Ascending aorta (tissue), 2 donors: ENCODE measurements at places on chromosomes 2 and 18.
A peak's percentile ranks its signal among the peaks of the same experiment; 100 is the strongest.

DNA sequence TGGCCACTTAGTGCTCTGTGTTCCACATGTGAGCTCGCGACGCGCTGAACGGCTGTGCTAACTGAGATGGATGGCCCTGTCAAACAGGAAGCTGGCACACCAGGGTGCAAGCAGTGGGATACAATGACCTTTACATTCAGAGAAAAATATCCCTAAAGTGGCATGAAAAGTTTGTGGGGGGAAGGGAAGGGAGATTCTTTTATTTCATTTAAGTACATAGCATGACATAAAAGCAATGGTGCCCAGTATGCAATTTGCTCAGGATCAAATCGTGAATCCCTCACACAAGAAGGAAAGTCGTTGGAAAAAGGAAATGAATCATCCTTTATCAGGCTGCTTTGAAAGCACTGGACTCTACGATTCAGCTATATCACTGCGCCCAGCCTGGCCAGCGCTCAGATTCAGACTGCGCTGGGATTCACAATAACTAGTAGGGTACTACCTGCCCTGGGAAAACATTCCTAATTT lies 26.0 kb downstream of the SATB2 start:
- no peak for DNase-seq

DNA sequence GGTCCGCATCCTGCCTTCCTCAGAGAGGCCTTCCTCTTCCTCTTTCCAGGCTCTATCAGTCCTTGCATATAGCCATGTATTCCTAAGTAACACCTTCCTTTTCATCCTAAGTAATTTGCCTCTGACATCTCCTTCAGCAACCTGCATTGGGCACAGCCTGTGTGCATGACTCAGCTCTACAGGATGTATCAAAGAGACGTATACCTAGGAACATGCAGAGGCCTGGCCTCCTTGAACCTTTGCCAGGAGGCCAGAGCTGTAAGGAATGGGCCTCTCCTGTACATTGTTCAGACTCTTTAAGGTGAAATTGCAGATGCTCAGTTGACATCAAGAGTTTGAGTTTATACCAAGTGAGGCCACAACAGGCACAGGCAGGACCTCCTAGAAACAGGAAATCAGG lies 76.0 kb upstream of the CELF4 start:
- no peak for DNase-seq

DNA sequence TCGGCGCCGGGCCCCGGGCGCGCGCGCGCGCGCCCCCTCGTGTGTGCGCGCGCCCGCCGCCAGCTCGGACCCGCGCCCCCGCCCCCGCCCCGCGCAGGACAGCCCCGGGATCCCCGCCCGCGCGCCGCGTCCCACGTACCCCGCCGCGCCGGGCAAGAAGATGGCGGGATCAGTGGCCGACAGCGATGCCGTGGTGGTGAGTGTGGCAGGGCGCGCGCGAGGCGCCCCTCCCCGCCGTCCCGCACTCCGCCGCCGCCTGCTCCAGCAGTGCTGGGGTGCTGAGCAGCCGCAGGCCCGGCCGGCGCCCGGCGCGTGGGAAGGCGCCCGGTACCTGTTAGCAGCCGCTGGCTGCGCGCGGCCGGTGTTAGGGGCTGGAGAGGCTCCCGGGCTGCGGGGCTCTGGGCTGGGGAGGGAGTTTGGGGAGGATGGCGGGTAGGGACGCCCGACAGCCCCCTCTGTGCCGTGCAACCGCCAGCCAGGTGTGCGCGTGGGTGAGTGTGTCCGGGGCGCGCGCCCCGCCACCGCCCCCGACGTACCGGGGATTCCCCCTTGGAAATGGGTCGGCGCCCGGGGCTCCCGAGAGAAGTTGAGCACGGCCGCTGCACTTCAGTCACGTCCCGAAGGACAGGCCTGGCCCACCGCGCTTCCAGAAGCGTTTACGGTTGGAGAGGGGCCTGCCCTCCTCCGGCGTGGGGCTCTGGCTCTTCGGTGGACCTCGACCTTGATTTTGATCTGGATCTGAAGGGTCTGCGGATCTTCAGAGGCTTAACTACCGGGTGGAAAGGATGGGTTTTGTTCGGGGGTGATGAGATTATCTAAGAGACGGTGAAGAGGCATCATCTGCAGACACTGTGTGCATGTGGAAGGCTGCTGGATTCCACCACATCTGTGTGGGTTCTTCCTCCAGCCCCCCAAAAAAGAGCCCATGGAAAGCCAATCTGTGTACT lies 697 bp downstream of the LGALSL start:
- peak; percentile 78 for DNase-seq

DNA sequence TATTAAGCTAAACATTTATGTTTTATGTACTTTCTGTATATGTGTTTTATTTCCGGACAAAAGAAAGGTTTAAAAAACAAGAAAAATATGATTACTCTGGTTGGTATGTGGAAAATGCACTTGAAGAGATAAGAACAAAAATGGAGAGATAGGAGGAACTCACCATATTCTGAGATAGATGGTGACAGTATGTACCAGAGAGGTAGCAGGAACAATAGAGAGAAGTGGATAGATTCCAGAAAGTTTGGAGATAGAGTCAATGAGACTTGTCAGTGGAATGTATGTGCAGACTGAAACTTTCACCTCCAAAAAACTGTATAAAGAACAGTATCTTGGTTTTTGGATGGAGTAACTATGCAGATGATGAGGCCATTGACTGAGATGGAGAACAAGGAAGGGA lies 105.6 kb upstream of the FSHR start:
- DNase-seq: no peak

GRCh38 chr2:143140864-143141661 lies 11.8 kb downstream of the ARHGAP15 start:
- no peak for DNase-seq

DNA sequence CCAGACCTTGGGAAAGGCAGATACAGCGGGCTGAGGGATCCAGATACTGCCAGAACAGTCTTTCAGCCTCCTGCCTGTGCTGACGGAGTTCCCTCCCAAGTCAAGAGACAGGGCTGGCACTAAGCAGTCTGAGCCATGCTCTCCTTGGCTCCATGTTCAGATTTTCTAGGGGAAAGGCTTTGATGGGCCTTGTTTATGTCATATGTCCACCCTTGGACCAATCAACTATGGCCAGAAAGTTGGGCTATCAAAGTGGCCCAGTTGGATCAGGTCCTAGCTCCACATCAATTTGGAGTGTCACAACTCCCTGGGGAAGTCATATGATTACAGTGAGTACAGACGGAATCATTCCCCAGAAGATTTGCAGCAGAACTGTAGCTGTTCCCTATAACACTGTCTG lies 152.0 kb downstream of the GREB1L start:
- no peak for DNase-seq

DNA sequence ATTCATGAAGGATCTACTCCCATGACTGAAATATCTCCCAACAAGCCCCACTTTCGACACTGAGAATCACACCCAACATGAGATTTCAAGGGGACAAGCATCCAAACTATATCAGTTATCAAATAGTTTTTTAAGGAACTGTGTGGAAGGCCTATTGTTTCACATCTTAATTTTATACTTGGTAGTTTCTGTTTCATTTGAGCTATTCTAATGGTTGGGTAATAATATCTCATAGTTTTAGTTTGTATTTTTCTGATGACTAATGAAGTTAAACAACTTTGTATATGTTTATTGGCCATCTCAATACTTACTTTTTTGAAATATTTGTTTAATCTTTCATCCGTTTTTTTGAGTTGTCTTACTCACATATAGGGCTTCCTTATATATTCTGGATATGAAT lies 135.0 kb downstream of the SCG2 start:
- DNase-seq: no peak

GRCh38 chr2:168314236-168314635 lies 66.8 kb upstream of the STK39 start:
- DNase-seq: no peak

DNA sequence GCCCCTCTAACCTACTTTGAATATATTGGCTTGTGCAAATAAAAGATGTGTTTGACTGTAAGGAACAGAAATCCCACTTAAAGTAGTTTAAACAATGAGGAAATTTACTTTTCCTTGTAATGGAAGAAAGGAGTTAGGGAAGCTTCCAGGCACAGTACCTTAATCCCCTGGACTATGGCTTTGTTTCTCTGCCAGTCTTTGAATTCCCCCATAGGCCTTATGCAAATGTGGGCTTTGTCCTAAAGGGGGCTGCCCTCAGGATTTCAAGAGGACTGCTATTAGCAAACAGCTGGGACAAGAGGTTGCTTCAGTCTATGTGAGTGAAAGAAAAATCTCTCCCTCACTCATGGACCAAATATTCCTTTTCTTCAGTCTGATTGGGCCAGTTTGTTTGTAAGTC lies 255.1 kb upstream of the THSD7B start:
- DNase-seq: no peak

DNA sequence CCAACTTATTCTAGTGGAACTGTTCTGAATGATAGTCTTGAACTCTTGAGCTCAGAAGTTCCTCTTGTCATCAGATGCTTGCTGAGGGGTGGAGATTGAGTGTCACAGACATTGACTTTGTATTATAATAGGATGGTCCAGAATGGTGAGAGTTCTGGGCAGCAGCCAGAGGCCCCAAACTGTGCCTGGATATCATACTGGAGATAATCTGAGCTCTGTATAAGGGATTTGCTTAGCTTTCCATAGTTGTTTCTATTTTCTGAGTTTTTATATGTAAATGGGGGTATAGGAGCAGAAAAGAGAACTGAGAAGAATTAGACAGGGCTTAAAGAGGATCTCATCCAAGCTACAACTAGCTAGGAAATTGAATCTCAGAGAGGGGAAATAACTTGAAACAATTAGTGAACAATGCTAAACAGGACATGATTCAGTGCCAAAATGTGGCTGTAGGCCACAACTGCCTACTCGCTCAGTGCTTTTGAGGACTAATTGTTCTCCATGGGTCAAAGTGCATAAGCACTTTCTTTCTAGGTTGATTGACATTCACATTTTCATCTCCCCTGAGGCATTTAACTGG lies 10.1 kb upstream of the LCLAT1 start:
- no peak for DNase-seq

DNA sequence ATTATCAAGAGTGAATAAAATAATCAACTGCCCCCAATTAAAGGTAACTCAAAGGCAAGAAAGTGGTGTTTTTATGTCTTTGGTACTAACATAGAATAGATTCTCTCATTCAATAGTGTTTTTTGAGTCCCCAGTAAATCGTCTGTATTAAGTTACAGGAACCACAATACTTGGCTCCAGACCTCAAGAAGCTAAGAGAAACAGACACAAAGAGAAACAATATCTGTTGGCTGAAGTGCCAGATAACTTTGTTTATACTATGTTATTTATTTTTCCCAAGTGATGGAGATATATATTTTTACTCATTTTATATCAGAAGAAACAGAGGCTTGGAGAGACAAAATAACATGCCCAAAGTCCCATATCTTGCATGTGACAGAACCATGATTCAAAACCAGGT lies 201.7 kb upstream of the HNRNPA3 start:
- no peak for DNase-seq

- DNase-seq: no peak
These were observed 10.8 kb downstream of the ALPP start for GRCh38 chr2:232389327-232389726.

DNA sequence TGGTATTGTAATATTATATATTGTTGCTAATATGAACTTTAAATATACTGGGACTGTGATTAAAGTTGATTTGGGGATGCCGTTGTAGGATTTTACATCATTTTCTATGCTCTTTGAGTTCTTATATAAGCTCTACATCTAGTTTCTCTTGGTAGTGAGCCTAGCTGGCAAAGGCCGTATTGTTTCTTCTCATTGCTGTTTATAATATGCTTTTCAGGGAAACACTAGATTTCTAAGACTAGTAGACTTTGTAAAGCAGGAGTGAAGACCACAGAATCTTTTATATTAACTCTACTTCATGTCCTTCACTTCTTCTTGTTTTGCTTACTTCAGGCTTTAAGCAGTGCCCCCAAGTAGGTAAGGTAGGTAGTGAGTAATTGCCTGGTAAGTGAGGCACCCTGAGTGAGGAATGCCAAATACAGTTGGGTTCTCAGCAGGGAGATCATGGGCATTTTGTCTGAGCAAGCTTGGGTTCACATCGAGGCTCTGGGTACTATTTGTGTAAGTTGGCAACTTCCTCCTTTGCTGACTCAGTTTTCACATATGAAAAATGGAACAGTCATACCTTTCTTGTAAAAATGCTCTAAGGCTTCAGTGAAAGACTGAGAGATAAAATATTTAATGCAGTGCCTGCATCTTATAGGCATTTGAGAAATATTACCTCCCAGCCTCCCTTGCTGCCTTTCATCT lies 96.4 kb downstream of the RNF144A start:
- DNase-seq: no peak

- no peak for DNase-seq
These were observed 5.0 kb downstream of the SOWAHC start for GRCh38 chr2:109619032-109619615.

GRCh38 chr2:188332619-188333018 lies 40.9 kb downstream of the GULP1 start:
- no peak for DNase-seq

DNA sequence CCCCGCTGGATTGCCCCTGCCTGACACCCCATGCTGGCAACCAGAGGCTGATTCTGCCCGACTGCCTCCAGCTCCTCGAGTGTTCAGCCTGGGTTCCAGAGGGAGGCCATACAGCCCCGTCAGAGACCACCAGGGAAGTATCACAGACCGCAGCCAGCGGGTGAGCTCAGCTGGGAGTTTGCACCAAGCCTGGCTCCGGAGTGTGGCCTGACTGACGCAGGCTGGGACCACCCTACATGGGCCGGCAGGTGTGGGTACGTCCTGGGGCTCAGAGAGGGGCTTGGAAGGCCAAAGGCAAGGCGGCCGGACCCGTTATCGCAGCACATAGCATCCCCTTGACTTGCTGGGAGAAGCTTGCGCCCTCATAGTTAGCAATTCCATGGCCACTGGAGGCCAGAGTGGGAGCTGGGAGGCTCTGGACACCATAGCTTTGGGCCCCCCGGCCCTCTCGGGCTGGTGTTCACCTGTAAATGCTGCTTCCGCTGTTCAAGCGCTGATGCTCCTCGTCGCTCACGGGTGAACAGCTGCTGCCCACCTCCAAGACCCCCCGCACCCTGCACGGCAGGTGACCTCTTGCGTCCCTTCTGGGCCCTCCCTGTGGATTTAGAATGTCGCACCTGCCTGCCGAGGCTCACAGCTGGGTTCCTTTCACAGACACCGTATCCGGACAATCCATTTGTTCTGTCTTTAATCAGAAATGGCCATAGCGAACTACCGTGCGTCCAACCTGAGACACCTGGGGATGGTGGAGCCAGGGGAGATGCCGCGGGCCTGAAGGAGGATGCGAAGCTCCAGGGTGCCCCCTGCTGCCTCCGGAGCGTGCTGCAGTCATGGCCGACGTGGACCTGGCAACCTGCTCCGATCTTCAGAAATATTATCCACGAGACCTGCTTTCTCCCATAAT lies 31.2 kb upstream of the SLC66A3 start:
- no peak for DNase-seq

DNA sequence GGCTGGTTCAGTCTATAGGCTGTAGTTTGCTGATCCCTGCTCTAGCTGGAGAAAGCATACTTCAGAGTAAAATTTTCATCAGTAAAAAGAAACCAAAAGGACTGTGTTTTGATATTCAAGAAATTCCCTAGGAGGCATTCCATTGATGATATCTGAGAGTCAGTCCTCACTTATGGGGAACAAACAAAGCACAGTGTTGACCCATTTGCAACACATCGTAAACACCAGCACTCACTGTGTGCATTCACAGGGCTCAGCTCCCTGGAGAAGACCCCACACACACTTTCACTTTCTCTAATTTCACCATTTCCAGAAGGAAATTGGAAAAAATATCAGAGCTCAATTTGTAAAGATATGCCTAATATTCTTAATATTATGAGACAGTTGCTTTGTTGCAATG lies 147.1 kb downstream of the PIEZO2 start:
- no peak for DNase-seq
